ENCODE measurements at places on chromosomes 3 and 15.

DNA sequence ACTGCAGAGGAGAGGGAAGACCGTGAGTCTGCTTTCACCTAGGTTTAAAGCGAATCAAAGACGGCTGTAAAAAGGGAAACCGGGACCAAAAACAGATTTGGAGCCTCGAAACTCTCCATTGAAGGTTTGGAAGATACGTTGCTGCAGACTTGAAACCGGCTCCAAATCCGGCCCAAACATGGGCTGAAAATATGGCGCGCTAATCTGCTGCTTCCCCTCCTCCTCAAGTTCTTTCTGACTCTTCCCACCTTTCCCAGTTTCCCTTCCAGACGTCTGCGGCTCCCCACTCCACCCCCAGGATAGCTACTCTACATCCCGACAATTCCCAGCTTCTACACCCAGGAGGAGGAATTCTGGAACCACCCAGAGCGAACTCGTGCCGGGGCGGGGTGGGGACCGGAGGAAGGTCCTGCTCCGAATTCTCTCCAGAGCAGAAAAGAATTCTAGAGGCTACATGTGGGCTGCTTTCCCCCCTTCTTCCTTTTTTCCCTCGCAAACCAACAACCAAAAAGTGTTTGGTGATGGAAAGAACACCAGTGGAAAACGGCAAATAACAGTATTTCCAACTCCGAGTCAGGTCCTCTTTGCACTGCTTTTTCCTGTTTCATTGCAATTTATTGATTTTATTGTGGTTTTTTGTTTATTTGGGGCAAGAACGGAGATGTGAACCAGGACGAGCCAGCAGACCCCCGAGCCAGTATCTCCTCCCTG is 8.5 kb downstream of the EOMES start:
- DNase-seq, result no peak

- DNase-seq, result no peak
Measured at GRCh38 chr3:119658994-119659393, 1.4 kb downstream of the POPDC2 start.

DNA sequence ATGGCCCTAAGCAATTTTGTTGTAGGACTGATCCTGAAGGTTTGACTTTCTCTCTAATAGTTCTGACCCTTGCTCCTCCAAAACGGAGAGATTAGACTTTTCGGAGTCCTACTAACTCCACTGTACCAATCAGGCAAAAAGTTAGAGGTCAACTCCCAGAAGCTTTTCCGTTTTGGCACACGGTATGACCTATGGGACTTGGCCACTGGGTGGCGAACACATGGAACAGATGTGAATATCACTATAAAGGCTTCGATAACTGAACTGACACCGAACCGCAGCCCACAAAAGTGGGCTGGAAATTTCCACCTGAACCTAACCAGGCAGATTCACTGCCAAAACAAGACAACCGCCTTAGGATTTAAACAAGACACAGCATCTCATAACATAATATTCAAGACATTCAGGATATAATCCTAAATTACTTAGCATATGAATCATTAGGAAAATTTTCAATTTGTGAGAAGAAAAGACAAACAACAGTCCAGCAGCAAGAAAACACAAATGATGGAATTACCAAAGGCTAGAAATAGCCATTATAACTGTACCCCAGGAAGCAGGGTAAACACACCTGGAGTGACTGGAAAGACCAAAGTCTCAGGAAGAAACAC is 12.2 kb upstream of the TM2D3 start:
- no peak for DNase-seq

DNA sequence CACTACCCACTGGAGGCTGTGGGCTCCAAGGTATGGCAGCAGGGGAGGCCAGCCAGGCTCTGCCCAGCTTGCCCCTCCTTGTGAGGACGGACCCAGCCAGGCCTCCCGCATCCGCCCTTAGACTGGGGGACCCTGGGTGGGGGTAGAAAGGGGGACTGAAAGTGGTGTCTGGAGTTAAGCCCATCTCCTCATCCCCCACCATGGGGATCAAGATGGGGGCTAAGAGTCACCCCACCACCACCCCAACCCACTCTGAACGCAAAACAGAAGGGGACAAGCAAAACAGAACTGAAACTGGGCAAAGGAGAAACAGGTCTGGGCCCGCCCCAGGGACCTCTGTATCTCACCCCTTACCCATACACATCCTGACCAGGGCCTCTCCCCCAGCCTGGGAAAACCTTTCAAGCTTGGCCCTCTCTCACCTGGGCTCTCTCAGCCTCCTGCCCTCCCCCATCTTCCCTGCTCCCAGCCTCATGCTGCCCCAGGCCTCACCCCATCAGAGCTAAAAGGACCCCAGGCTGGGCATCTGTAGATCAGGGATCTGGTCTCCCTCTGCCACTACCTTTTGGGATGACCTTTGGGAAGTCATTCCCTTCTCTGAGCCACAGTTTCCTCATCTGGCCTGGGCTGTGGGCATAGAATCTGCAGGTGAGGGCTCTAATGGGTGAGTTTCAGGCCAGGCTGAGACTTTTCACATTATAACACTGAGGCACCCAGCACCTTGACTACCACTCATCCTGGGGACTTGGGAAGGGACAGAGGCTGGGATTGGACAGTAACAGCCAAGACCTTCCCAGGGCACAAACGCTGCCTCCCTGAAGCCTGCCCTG is 30.0 kb upstream of the CYP11A1 start:
- no peak for DNase-seq

DNA sequence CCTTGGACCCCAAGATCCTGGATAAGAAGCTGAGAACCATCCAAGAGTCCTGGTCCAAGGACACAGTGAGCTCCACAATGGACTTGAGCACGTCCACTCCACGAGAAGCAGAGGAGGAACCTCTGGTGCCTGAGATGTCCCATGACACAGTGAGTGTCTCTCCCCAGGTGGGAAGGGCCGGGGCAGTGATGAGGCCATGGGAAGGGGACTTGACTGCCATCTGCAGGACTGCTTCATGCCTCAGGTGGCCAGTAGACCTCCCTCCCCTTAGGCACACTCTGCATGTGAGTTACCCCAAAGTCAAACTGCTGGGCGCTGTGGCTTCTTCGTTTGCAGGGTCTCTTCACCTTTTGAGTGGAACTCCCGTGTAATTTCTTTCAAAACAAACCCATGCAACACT is 59.7 kb downstream of the CCDC33 start:
- DNase-seq, result no peak

- no peak for DNase-seq
Measured at GRCh38 chr15:73051391-73051806, 864 bp upstream of the NEO1 start.

DNA sequence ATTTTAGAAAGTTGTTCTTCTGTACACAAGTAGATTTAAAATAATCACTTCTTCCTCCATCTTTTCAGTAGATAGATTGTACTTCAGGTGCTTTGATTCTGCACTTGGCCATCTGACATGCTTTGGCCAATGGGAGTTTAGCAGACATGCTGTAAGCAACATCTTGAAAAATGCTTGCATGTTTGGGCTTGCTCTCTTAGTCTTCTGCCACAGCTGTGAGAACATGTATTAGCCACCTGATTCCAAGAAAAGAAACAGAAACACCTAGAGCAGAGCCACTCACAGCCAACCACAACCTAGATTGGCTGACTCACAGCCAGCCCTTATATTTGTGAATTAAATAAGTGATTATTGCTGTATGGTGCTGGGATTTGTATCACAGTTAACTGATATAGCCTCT is 70.2 kb upstream of the GADL1 start:
- DNase-seq, result no peak

- no peak for DNase-seq
Measured at GRCh38 chr3:185205865-185206264, 48.0 kb downstream of the EHHADH start.

GRCh38 chr15:99130765-99131440 is 26.0 kb downstream of the SYNM start:
- no peak for DNase-seq

GRCh38 chr3:131608741-131609140 is 106.0 kb upstream of the MRPL3 start:
- DNase-seq, result no peak

DNA sequence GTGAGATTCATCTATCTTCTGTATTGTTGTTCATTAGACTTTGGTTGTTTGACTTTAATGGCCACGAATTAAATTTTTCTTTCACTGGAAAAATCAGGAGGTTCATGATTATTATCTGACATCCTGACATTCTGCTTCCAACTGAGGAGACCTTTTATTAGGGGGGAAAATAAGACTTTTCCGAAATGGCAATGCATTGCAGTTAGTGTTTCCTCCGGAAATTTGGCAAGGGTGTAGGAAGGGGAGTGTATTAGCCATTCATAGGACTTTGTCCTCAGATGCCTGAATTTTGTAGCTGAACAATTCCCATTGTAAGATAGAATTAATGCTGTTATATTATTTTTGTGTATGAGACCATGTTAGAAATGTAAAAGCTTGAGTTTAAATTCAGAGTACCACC is 450.6 kb upstream of the TGFBR2 start:
- DNase-seq, result no peak

DNA sequence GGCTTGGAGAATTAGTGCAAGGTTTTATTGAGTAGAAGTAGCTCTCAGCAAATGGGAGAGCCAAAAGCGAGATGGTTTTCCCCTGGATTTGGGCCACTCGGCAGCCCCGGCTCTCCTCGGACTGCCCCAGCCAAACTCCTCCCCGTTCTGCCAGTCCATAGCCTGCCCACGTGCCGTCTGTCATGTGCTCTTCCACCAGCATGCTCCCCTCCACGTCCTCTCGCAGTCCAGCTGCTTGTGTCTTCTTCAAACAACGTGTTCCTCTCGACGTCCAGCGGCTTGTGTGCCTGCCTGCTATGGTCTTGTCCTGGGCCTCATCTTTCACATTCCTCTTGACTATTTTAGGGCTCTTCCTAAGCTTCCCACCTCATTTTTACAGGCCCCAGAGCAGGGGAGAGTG is 16.7 kb upstream of the SECISBP2L start:
- no peak for DNase-seq

- DNase-seq, result no peak
Measured at GRCh38 chr3:4398120-4398940, 68.7 kb downstream of the SUMF1 start.

DNA sequence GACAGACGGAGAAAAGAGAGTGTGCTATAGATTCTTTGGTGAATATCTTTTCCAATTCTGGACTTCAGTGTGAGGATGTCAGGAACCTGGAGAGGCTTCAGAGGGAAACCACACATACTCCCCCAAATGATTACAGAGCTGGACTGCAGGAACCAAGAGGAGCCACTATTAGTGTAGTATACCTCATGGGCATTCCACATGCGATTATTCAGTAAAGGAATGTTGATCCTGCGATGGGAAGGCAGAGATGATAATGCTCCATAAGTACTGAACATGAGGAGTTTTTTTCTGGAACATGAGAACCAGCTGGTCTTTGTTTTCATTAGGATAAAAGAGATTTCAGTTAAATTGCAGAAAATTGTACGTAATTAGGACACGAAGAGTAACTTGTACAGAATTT is 18.7 kb downstream of the STARD9 start:
- DNase-seq, result no peak

- DNase-seq, result no peak
Measured at GRCh38 chr3:115676336-115676735, 53.0 kb downstream of the GAP43 start.

All from GDM1 (cell line).